ENCODE measurements at places on chromosomes 13 and 19.

- DNase-seq = no peak
Observed at GRCh38 chr13:79030513-79030912, 371.6 kb upstream of the OBI1 start.

GRCh38 chr19:570251-570686 is 2.1 kb upstream of the BSG start:
- no peak for DNase-seq

- DNase-seq = no peak
Observed at GRCh38 chr19:54803410-54803809, at the start of gene KIR2DL4. Gene KIR2DL4, plus strand, starts transcription at chr19:54803610. Its CDS starts 42 bp downstream, at chr19:54803652.

- no peak for DNase-seq
Observed at GRCh38 chr19:32404213-32404932, 1.2 kb upstream of the DPY19L3 start.

- DNase-seq = no peak
Observed at GRCh38 chr13:100461309-100462030, 127.1 kb downstream of the GGACT start.

Measured in activated CD8-positive, alpha-beta T cell treated with anti-CD3 and anti-CD28 coated beads, Interleukin-2, amount 10 ng/mL, durations not matched to agents 7 days and 5 days (primary cell).